Fibroblast of upper back skin (primary cell): ENCODE measurements at places on chromosomes 12 and 14.

DNA sequence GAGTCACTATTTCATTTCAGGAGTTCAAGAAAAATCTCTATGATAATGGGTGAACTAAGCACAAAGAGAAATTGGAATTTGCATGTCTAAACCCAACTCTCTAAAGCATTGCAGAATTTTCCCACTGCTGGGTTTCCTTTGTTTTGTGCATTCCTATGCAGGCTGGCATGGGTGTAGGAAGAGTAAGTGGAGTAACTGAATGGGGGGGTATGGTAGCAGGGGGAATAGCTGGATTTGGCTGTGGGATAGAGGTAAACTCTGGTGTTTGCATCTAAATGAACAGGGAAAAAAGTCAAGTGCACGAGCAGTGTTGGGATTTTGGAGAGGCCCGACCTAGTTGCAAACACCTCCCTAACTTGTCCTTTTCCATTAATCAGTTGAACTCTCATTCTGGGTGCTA is 159.1 kb downstream of the ANO4 start:
- DNase-seq = no peak

DNA sequence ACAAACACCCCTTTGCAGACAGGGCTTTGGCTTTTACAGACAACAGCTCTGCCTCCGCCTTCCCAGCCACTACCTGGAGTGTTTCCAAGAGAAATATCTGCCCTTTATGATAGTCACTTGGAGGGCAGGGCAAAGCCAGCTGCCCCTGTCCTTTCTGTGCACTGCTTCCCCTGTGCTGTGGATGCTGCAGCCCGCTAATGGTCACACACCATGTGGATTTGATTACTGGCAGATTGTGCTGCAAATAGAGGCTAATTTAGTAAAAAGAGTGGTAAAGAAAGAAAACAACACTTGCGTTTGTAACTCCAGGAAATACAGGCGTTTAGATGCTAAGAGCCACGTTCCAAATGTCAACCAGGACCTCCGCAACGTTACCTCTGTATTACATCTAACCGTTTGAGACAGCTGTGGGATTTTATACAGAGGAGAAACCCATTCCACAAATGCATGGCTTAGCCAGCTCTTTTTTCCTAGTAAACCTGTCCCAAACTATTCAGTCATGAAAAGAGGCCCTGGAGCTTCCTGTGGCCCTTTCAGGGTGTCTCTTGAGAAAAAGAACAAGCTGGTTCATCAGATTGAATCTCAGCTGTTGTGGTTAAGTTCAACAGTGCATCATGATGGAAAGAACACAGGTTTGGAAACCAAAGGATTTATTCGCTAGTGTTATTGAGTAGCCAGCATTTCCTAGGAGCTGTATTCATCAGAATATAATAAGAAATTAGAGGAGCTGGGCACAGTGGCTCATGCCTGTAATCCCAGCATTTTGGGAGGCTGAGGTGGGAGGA is 30.1 kb upstream of the PWP1 start:
- DNase-seq = peak; percentile 23

GRCh38 chr14:67491741-67492507 is 3.4 kb upstream of the TMEM229B start:
- DNase-seq = no peak

DNA sequence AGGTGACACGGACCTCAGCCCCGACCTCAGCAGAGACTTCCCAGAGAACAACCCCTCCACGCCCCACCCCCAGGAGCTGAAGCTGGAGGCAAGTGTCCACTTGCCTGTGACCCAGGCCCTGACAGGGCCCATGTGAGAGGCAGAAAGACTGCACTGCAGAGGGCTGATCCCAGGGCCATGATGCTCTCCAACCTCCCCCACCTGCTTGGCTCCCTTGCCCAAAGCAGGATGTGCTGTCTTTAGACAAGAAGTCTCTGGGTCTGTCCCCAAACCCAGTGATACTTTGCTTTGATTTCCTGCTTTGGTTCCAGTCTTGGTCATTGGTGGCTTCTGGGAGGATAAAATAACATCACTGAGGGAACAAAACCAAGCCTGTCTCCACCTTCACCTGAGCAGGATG is 59.4 kb downstream of the BCL11B start:
- DNase-seq = no peak
